WTC11 (cell line): ENCODE measurements at places on chromosomes 5 and 9. TPM values are rescaled to one million over a fixed set of nuclear protein-coding genes. Genes with fewer than 3 reads are reported as not detected.

GRCh38 chr9:98039607-98040017, 16.9 kb upstream of the NANS start:
- H3K4me1 ChIP-seq, result peaks cover 9% of the 10 kb centered on the region; the same call in 1 of the 2 replicates
- H3K4me3 ChIP-seq, result no peak overlapping the region
- no peaks in the 10 kb centered on the region for H3K36me3 ChIP-seq
- no peak overlapping the region for H3K27ac ChIP-seq
- H3K27me3 ChIP-seq, result peaks cover 17% of the 10 kb centered on the region

DNA sequence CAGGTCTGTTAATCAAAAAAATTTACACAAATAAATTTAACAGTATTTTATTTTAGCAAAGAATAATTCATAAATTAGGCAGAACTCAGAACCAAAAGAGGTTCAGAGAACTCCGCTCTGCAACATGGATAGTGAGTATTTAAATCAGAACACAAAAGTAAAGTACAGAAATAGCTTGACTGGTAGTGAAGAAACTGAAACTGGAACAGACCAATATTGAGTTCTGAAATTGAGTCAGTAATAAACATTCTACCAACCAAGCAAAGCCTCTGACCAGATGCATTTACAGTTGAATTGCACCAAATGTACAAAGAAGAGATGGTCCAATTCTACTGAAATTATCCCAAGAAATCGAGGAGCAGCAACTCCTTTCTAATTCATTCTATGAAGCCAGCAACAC, 1542.8 kb downstream of the EFNA5 start:
- H3K27me3 ChIP-seq, result no peaks in the 10 kb centered on the region
- no peak for DNase-seq
- no peaks in the 10 kb centered on the region for H3K36me3 ChIP-seq
- no peak overlapping the region for H3K27ac ChIP-seq

DNA sequence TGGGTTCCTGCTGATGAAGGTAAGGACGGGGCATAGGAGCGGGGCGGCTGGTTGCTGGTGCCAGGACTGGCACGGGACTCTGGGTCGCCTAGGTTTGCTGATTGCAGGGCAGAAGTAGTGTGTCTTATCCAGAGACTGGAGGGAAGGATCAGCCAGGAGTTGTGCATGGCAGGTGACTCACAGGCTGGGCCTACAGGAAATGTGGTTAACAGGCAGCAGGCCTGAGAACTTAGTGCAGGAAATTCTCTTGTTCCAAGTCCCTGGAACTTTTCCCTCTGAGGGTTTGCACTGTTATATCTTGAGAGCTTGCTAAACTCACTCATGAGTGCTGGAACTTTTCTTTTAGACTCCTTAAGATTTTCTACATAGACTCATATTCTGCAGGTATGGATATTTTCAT, 95.1 kb downstream of the ANXA2R start:
- H3K27me3 ChIP-seq, result peaks cover 31% of the 10 kb centered on the region
- no peak overlapping the region for H3K27ac ChIP-seq
- H3K4me3 ChIP-seq, result no peak overlapping the region
- H3K4me1 ChIP-seq, result peaks cover 32% of the 10 kb centered on the region

GRCh38 chr5:40134883-40135520, 544.7 kb upstream of the PTGER4 start:
- no peak overlapping the region for H3K27ac ChIP-seq
- H3K27me3 ChIP-seq, result no peaks in the 10 kb centered on the region
- no peaks in the 10 kb centered on the region for H3K4me1 ChIP-seq
- peaks cover 18% of the 10 kb centered on the region for H3K36me3 ChIP-seq
- DNase-seq, result no peak

HINT2 gene
- total RNA-seq, result 33.6 to 42.7 TPM (median 42.1 TPM) in 3 replicates

CEP78 gene
- 42.0 to 44.1 TPM (median 44.0 TPM) in 3 replicates for total RNA-seq
